Chondrocyte (in vitro differentiated cells): ENCODE measurements at places on chromosomes 5 and 9.

GRCh38 chr5:43639566-43639965, 36.6 kb downstream of the NNT start:
- no peak for DNase-seq

- no peak for DNase-seq
These were observed 26.0 kb downstream of the SGTB start for GRCh38 chr5:65695896-65696295.

- DNase-seq, result no peak
These were observed 103.7 kb downstream of the ARL15 start for GRCh38 chr5:54206580-54207229.

DNA sequence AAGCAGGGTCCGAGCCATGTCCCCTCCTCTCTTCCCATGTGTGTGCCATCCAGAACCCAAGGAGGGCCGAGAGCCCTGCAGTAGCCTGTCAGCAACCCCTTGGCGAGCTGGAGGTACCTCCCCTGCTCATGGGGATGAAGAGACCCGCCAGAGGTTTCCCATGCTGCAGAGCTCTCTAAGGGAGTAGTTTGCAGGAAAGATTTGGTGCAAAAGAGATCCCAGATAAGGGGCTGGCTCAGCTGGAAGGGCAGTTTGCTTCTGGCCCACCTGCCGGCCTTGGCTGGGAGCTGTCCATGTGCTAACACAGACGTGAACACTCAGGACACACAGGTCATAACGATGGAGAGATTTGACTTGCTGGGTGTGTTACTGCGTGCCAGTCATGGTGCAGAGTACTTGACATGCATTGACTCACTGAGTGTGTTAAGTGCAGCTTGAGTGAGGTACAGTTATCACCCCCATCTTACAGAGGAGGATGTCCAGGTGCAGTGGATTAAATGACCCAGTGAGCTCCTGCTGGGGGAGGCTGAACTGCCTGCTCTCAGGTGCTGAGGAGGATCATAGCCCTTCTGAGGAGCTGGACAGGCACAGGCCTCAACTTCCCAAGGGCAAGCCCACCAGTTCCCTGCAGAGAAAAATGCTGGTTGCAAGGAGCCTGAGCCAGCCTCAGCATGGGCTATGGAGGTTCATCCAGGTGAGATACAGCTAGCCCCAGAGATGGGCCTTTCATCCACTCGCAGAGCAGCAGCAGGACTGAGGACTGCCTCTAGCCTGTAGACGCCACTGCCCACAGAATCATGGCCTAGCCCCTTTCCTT, 6.3 kb upstream of the SLC25A48 start:
- no peak for DNase-seq

DNA sequence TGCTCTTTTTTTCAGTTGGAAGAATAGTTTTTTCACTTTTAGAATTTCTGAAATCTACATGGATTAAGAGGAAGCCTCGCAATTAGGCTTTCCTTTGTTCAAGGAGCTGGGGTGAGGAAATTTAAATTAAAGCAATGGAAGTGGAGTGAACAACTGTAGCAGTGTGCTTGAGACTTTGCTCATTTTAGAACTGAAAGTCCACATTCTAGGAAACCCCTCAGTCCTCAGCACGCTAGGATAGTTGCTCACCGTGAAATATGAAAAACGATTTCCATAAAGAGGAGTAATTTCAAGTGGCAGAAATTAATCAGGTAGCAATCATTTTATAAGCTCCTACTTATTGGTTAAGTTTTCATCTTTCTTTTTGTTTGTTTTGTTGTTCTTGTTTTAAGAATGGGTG, 243.0 kb upstream of the ITGA1 start:
- DNase-seq, result no peak

DNA sequence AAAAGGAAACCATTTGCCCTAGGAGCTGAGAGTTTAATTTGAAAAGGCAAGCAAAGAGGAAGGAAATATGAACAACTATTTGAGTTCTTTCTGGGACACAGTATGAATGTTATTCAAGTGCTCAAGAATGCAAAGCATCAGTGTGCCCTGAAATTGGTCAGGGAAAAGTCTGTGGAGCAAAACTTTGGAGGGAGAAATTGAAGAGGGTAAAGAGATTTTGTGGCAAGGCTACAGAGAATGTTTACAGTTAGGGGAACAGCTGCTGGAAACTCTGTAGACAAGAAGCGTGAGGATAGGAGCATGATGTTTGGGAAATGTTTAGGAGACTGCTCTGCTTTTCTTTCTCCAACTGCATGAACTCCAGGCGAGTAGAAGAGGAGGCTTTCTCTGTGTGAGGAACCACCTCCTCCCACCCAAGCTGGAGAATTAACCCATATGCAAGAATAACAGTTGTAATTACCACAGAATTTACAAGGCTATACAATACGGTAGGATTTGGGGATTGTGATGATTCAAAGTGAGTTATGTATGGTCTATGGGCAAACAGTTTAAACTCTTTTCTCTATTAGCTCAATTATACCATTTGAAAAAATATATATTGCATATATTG, 75.4 kb upstream of the IL7R start:
- no peak for DNase-seq

- no peak for DNase-seq
These were observed 76.6 kb downstream of the GOLM1 start for GRCh38 chr9:86022687-86023266.

DNA sequence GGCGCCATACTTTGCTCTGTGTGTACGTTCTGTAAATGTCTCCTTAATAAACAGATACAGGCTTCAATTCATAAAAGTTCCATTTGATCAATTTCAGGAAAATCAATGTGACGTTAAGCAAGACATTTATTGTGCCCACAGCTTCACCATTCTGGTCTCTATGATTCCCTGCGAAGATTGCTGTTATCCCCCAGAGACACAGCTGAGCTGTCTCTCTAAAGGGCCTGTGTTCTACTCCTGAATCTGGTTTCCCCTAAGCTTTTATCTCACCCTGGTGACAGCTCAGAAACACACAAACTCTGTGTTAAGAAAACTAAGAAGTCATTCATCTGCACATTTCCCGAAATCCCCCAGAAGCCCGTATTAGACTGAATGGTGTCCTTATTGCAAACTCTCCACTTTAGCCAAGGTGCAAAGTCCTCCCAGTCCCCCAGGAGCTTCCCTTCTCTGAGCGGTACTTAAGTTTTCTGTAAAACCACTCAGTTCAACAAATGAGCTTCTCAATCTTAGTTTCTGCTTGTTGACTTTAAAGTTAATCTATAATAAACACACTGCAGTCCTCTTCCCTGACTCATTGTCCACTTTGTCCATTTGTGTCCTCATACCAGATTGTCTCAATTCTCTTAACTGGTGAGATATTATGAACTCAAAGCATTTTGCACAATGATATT, 1.4 kb upstream of the C5orf15 start:
- DNase-seq, result no peak

DNA sequence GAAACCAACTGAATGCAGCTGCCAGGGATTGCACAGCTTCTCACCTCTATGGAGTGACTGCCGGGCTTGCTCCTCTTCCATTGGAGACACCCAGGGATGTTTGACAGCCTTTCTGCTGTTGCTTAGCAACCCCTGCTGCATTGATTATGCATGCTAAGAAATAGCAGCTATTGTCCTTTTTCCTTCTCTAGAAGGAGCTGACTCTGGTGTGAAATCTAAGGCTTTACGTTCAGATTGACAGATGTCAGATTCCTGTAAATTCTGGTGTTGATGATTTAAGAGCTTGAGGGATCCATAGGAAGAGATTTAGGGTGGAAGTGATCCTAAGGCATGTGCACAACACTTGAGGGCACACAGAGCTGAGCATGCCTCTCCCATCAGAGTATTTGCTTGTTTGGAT, 267.7 kb downstream of the NTRK2 start:
- no peak for DNase-seq
